ENCODE measurements at places on chromosomes 13 and 19.

DNA sequence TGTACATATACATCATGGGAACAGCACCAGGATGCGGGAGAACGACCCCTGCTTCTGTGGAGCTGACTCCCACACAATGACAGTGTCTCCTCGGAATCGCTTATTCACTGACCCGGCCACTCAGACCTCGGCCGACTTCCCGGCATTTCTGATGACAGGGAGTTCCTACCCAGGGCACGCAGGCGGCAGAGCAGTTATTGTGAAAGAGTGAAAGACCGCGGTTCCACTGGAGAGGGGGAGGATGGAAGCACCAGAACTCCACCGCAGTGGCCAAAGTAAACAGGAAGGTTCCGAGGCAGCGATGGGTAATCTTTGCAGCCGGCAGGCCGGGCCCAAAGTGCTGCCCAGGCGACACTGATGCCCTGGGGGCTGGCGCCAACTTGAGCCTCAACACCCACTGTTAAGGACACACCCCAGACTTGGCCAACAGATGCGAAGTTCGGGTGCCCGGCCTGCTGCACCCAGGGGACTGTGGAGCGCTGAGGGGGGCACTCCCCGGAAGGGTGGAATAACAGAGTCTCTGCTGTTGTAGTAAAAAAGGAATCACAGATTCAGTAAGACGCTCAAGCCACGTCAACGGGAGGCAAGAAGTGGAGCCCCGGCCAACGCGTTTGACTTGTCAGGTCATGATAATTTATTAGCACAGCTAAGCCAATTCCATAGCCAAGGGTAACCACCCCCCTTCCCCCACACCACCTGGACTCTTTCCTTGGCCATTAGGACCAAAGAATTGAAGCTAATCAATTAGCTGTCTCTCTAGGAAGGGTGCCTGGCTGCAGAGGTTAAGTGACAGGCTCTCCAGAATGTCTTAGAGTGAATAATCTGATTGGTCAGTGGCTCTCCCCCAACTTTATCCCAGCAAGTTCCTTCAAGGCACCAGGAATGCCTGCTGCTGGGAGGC lies 5.8 kb downstream of the MLLT1 start:
- DNase-seq: no peak

DNA sequence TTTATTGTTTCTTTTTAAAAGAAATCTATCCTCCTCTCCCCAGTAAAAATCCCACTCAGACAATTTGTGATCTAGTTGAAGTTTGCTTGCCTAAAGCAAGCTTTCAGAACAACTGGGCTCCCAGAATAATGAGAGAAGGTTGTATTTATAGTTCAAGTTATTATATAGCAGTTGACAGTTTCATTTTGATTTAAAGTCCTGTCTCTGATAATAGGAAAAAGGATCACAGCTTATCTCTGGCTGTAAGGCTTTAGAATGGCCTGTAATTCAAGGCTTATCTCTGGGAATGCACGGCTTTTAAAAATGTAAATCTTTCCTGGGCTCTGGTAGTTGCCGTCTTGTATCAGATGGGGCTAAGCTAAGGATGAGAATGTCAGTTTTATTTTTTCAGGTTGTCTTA lies 123.3 kb upstream of the TMTC4 start:
- no peak for DNase-seq

- no peak for DNase-seq
Observed at GRCh38 chr13:47679401-47679800, 321.7 kb downstream of the SUCLA2 start.

DNA sequence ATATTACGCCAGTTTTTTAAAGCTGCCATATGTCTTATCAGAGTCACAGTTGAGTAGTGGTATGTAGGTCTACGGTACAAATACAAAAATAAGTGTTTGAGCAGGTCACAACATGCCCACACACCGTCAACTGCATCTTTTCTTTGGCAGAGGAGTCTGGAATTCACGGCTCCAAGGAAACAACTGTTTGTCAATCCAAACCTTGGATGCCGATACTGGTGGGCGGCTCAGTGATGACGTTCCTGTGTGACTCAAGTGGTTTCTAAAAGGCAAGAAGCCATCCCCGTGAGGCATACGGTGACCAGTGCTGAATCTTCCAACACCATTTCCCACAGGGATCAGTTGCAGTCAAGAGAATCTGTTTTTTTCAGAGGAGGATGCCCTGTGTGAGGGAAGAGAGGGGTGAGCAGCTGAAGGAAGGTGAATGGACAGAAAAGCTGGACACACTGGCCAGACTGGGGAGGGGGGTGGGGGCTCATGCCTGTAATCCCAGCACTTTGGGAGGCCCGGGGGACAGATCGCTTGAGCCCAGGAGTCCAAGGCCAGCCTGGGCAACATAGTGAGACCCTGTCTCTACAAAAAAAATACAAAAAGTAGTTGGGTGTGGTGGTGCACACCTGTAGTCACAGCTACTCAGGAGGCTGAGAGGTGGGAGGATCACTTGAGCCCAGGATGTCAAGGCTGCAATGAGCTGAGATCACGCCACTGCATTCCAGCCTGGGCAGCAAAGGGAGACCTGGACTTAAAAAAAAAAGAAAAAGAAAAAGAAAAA lies 22.8 kb upstream of the CEBPG start:
- DNase-seq: no peak

DNA sequence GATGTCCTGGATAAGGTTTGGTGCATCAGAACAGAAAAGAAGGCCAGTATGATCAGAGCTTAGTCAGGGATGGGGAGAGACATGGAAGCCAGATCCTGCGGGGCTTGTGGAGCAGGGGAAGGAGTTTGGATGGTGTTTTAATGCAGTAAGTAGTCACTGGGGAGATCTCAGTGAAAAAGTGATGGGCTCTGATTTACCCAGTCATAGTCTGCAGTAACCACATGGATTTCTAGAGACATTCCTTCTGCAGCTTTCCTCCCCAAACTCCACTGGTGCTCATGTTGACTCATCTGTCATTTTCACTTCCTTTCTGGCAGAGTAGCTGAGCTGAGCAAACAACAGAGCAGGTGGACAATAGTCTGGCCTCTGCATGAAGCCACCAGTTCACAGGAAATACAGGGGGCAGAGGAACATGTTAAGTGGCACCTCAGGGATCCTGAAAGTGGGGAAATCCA lies 144.1 kb downstream of the DPF1 start:
- no peak for DNase-seq

DNA sequence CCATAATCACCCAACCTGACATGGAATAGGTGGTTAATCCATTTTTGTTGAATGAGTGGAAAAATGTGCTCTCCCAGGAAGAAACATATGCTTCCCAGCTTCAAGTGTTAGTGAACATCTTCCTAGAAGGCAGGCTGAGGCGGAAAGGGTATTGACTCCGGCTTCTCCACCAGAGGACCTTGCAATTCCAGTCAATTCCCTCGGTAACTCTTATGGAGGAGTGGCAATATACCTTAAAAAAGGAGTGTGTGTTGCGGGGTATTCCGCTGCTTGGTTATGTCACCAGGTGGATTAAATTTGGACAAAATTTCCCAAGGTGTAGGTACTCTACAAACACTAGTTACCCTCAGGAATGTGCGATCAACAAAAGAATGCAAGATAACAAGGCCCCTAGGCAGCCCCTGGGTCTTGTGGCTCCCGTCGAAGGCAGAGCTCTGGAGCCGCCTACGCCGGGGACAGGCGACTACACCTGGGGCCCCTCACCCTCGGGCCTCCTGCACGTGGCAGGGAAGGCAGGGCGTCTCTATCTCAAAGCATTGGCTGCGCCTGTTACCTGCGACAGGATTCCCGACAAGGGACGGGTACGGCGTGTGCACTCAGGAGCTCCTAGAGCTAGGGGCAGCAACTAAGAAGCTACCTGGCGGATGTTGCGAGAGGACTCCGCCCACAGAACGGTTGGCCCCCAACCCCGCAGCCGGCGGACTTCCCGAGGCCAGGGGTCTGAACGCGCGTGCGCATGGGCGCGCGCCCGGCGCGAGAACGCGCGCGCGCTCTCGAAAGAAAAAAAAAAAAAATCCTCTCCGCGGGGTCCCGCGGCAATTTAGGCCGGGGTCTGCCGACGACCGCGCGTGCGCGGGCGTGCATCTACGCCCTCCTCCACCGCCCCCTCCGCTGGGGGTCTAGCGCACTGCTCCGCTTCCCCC lies at the start of gene WDR87:
TSS of gene WDR87 (minus strand) at position 649 of the 923 bp plus-strand sequence. CDS start 8,355 bp downstream, outside the sequence.
- peak; percentile 53 for DNase-seq

GRCh38 chr13:39968646-39969475 lies 313.4 kb downstream of the COG6 start:
- no peak for DNase-seq

GRCh38 chr13:93279982-93280381 lies 53.4 kb downstream of the GPC6 start:
- DNase-seq: no peak

DNA sequence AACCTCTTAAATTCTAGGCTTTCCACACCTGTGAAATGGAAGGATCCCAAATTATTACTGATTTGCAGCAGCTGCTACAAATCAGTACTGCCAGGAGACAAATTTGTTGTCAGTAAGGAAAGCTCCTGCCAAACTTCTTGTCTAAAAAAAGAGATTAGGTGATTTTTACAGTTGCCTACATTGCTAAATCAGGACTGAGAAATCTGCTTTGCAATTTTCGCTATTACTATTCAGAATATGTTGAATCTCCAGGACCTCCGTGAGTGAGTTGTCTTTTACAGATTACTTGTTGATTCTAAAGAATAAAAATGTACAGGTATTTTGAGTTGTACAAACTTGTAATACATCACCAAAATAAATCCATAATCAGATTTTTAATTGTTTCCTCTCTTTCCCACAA lies 1815.9 kb downstream of the PCDH9 start:
- DNase-seq: no peak

DNA sequence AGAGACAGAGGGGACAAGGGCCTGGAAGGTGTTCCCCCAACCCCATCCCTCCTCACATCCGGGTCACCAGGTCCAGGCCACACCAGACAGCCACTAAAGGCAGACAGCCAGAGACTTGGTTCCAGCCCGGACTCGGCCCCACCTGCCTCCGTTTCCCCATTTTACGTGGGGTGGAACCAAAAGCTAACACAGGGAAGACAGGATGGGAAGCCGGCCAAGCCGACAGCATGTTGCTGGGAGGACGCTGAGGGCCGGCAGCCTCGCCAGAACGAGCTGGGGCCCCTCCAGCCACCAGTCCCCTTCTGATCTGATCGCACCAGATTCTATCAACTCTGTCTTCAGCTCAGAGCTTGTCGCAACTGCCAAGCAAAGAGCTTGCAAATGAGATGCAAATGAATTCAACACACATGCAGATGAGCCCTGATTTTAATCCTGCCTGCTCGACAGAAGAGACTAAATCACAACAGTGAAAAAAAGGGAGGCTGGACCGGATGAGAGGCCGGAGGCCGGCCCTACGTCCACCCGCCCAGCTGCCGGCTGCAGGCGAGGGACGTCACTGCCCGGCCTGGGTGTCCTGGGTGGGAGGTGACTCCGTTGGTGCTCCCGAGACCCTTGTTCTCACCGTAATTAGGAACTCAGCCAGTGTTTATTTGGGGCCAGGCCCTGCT lies 17.5 kb upstream of the SHC2 start:
- DNase-seq: no peak

- DNase-seq: no peak
Observed at GRCh38 chr13:81577601-81578195, 1236.8 kb upstream of the SPRY2 start.

GRCh38 chr19:39996218-39996810 lies 546 bp upstream of the ZNF546 start:
- DNase-seq: no peak

- no peak for DNase-seq
Observed at GRCh38 chr19:2042485-2043250, 8.4 kb downstream of the MKNK2 start.

GRCh38 chr19:50478901-50479715 lies 2.5 kb upstream of the GARIN5A start:
- no peak for DNase-seq

- no peak for DNase-seq
Observed at GRCh38 chr19:2491130-2491801, 15.3 kb downstream of the GADD45B start.

DNA sequence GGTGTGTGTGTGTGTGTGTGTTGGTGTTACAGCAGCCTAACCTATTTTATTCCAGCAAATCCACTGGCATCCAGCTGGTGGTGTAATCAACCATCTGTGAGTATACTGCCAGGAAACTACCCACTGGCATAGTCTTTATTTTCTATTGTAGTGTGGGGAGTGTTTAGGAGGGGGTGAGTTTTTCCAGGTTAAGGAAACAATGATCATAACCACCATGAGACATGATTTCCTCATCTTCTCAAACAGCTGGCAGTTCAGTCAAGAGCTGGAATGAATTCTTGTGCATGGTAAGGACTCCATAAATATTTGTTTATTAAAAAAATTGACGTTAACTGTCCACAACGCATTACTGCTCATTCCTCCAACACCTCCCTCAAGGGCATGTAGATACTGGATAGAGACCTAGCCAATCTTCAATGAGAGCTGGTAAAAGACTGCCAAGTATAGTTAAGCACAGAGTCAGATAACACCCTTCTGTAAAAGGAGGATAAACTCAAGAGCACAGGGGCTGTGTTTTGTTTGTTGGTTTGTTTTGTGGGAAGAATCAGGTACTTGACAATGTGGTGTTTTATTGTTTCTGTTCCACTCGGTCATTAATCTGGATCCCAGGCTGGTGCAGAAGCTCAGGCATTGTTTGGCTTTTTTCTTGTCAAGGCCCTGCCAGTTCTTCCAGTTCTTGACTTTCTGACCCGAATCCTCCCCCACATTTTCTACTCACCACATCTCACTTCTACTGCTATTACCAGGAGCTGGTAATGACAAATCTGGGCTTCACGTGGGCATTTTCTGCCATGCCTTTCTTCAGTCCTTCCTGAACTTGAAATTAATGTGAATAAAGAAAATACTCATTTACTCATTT lies 31.6 kb upstream of the SLC46A3 start:
- DNase-seq: no peak

DNA sequence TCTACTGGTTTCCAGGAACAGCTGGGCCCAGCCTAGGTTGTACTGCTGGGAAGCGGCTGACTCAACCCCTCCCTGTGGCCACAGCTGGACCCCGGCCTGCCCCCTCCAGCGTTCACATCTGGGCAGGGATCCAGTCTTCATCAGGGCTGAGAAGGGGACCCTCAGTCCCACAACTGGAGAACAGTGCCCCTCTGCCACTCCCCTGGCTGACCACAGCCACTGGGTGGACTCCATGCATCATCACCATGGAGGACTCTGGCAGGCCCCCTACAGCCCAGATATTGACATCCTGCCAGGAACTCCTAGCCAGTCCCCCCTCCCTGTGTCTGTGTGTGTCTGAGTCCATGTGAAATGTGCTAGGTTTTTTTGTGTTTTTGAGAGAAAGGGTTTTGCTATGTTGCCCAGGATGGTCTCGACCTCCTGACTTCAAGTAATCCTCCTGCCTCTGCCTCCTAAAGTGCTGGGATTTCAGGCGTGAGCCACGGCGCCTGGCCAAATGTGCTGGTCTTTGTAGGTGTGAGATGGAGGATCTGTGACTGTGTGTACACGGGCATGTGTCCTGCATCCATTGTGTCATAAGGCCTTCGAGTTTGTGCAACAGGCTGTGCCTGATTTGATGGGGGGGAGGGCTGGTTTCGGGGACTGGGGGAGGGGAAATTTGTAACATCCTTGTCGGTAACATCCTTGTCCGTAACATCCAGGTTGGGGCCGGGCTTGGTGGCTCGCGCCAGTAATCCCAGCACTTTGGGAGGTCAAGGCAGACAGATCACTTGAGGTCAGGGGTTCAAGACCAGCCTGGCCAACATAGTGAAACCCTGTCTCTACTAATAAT lies 4.0 kb upstream of the HOOK2 start:
- DNase-seq: no peak

GRCh38 chr19:51564791-51565190 lies 6.3 kb upstream of the ZNF175 start:
- no peak for DNase-seq
